ENCODE measurements at places on chromosomes 2 and 18. TPM values are rescaled to one million over a fixed set of nuclear protein-coding genes. Genes with fewer than 3 reads are reported as not detected.

The POTEJ gene
- polyA plus RNA-seq = 0.16 TPM

- no peak for DNase-seq
These were observed 190.3 kb downstream of the C1D start for GRCh38 chr2:67872481-67872880.

The NXPH2 gene
- polyA plus RNA-seq = 0.85 TPM

The EFHD1 gene
- 3.5 TPM for polyA plus RNA-seq

GRCh38 chr18:73688851-73689711 is 458.6 kb downstream of the FBXO15 start:
- no peak for DNase-seq

GRCh38 chr2:188293601-188294351 is 2.1 kb downstream of the GULP1 start:
- DNase-seq = peak; percentile 71

The ZNF514 gene
- polyA plus RNA-seq = 48.7 TPM

Data from right lung (tissue), 10 donors.